ENCODE measurements at places on chromosomes 6 and 20.

GRCh38 chr6:130029163-130029562 lies 10.8 kb downstream of the L3MBTL3 start:
- no peak for DNase-seq
- H3K27me3 ChIP-seq = peaks cover 6% of the 10 kb centered on the region
- no peak overlapping the region for H3K4me3 ChIP-seq
- no peaks in the 10 kb centered on the region for H3K4me1 ChIP-seq
- no peaks in the 10 kb centered on the region for H3K36me3 ChIP-seq
- H3K27ac ChIP-seq = no peak overlapping the region

DNA sequence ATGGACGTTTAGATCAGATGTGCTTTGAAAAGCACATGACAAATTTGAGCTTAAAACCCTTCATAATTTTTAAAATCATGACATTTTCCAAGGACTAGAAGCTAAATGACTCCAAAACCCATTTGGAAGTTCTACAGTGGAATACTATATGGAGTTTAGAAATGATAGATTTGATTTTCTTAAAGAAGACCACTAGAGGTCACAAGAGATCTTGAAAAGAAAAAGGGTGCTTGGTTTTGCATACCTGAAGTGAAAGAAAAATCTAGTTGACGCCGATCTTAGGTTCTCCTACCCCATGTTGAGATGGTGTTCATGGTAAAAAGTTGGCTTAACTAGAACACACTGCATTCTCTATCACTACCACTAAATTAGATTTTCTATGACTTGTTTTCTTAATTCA lies 31.5 kb downstream of the CFAP61 start:
- DNase-seq = no peak
- no peak overlapping the region for H3K27ac ChIP-seq
- H3K36me3 ChIP-seq = no peaks in the 10 kb centered on the region
- H3K4me1 ChIP-seq = no peaks in the 10 kb centered on the region
- no peaks in the 10 kb centered on the region for H3K27me3 ChIP-seq

DNA sequence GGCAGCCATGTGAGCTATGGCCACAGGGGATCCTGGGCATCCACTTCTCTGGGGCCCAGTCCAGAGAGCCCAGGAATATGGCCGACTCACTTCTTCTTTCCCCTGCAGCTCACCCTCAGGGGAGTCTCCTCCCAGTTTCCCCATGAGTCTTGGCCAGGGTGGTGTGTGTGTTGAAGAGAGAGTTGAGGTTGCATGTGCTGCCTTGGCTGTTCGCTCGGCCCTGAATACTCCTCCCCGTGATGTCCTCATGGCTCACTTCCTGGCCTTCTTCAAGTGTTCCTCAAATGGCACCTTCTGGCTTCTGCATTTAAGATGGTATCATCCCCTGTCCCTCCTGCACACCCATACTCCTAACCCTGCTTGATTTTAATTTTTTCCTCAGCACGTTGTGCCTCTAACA lies 3.2 kb upstream of the TREML1 start:
- H3K27ac ChIP-seq = no peak overlapping the region
- H3K36me3 ChIP-seq = no peaks in the 10 kb centered on the region
- no peaks in the 10 kb centered on the region for H3K27me3 ChIP-seq
- H3K4me3 ChIP-seq = no peak overlapping the region
- DNase-seq = no peak

GRCh38 chr6:37473364-37474095 lies 26.2 kb downstream of the CCDC167 start:
- peaks cover 87% of the 10 kb centered on the region for H3K36me3 ChIP-seq
- H3K4me3 ChIP-seq = no peak overlapping the region
- no peak overlapping the region for H3K27ac ChIP-seq
- DNase-seq = no peak
- no peaks in the 10 kb centered on the region for H3K27me3 ChIP-seq
